Fibroblast of upper back skin (primary cell): ENCODE measurements at places on chromosomes 16 and 17.

GRCh38 chr16:15970202-15970601 lies 20.8 kb downstream of the ABCC1 start:
- no peak for DNase-seq

DNA sequence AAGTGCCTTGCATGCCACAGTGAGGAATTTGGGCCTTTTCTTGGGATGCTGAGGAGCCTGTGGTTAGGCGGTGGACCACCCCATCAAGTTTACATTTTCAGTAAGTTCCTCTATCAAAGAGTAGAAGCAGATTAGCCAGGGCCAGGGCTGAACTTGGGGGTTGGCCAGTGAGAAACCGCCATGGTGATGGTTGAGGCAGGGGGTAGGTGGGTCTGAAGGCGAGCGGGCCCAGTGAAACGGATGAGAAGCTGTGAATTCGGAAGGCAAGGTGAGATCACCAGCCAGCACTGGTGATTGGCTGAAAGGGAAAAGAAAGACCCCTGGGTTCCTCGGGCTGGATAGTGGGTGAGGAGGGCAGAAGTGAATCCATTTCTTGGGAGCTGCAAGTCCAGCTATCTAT lies 311.4 kb downstream of the CBLN1 start:
- DNase-seq: no peak

GRCh38 chr17:70355185-70355584 lies 185.9 kb downstream of the KCNJ2 start:
- peak; percentile 5 for DNase-seq

GRCh38 chr17:80233202-80233601 lies 13.0 kb downstream of the SLC26A11 start:
- DNase-seq: no peak

- no peak for DNase-seq
Observed at GRCh38 chr16:1884889-1885288, 12.9 kb upstream of the MEIOB start.

DNA sequence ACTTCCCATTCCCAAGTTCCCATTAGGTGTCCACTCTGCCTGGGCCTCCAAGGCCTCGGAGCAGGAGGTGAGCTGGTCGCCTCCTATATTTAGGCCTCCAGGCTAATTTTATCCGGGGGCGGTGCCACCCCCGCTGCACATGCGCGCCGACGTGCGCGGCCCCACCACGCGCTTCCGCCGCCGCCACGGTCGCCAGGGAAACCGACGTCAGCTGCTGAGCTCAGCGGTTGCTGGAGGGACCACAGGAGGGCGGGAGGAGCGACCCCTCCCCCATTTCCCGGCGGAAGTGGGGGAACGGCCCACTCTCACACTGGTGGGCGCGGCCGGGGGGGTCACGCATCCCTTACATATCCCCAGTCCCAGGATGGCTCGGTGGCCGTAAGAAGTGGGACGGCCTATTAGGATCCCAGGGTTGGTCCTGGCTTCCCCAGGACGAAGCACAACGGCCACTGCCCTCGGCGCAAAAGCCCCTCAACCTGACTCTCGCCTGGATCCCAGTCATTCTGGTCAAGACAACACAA lies 1.0 kb downstream of the PER1 start:
- peak; percentile 85 for DNase-seq

DNA sequence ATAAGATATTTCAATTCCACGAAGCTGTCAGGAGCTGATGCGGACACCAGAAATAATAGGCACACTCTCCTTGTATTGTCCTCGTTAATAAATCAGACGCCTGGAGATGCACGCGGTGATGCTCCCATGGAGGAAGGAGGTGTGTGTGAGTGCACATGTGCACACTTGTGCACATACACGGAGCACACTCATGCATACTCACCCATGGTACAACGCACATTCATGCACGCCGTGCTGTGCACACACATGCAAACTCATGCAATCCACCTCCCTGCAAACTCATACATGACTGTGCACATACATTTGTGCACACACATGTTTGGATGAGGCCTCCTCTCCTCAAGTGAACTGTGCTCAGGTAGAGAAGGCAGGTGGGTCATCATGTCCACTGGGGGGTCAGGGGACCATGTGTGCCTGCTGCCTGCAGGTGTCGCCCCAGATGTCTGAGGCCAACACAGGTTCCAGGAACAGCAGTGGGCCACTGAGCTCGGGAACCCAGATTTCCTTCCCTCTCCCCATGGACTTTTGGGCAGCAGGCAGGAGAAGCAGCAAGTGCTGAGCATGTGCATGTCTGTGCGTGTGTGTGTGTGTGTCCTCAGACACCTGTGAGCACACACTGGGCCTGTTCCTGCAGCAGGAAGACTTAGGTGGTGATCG lies 165.3 kb downstream of the SDK2 start:
- no peak for DNase-seq

- DNase-seq: no peak
Observed at GRCh38 chr16:81403208-81403600, 41.4 kb upstream of the CMIP start.

- peak; percentile 25 for DNase-seq
Observed at GRCh38 chr16:2194852-2195321, 1.5 kb downstream of the CASKIN1 start.

DNA sequence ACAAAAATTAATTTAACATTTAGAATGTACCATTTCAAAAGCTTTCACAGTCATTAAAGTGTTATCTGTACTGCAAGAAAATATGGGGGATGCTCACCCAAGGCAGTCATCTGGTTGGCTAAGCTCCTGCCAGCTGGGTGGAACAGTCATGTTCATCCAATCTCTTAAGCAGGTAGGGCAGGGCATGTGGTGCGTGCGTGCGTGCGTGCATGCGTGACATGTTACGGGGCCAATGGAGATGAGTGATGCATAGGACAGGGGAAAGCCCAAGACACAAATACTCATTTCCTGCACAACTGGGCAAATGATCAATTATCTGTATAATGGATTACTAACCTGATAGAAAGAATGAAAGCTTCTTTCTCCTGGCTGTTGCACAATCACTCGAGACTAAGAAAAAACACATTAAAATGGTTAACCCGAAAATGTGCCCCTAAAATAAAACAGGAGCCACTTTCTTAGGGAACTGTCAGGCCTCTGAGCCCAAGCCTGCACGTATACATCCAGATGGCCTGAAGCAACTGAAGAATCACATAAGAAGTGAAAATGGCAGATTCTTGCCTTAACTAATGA lies 104.4 kb downstream of the MYO1D start:
- peak; percentile 16 for DNase-seq

DNA sequence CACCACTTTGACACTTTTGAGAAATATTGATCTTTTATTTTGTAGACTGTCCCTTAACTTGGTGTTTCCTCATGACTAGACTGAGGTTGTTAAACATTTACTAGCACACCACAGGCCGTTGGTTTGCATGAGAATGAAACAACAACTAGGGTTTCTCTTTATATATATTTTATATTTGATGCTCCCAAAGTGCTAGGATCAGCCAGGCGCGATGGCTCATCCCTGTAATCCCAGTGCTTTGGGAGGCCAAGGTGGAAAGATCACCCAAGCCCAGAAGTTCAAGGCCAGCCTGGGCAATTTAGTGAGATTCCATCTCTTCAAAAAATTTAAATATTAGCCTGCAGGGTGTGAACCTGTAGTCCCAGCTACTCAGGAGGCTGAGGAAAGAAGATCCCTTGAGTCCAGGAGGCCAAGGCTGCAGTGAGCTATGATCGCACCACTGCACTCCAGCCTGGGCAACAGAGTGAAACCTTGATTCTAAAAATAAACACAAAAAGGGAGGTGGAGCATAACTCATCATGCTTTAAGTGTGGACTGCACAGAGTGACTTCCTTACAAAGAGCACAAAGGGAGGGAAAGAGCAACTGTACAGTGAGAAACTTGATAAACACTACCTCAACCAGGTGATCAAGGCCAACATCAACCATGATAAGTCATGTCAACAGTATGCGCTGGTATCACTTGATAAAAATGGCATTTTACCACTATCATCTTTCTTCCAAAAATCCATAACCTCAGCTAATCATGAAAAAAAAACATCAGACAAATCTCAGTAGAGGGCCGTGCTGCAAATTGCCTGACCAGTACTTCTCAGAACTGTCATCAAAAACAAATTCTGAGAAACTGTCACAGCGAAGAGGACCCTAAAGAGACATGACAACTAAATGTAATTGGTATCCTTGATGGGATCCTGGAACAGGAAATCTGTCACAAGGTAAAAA lies 72.8 kb upstream of the ATF7IP2 start:
- no peak for DNase-seq

GRCh38 chr17:57415751-57416207 lies 159.5 kb downstream of the MSI2 start:
- peak; percentile 19 for DNase-seq

DNA sequence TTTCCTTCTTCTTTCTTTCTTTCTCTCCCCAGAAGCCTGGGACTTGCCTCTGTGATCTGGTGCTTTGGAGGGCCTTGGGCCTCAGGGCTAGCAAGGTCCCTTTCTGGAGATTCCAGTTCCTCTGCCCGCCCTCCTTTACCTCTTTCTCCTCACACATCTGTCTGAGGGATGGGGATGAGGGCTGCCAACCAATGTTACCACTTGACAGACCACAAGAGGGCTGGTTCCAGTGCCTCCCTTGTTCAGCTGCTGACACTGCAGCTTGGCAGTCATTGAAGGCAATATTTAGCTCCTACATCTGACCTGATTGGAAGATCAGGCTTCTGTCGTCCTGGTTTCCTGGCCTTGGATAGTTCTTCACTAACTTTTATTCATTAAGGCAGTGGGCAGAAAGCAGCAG lies 3.6 kb upstream of the ZNF652 start:
- DNase-seq: no peak

- DNase-seq: no peak
Observed at GRCh38 chr16:24071666-24072360, 184.3 kb upstream of the CACNG3 start.

DNA sequence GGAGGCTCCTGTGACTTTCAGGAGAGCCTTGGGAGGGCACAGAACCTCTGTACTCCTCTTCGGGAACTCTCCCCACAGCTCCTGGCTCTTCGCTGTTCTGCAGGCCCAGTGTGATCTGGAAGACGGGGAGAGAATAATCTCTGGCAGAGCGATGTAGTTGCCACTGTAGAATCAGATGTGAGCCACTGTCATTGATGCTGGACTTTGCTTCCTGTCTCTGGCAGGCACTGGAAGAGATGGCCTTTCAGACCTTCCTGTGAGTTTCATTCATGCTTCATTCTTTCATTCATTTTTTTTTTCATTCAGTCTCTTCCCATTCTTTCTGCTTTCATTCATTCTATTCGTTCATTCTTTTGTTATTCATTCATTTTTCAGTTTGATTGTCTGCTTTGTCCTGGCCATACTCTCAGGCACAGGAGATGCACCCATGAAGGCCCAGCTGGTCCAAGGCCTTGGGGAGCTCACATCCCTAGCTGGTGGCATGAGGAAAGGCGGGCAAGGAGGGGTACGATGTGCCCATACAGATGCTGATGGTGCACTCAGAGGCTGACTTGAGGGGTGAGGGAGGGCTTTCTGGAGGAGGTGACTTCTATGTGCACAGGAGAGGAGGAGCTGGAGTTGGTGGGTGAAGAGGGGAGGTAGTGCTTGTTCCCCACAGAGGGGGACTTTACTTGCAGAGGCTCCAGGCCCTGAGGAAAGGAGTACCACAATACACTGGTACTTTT lies 44.2 kb downstream of the CMIP start:
- DNase-seq: no peak
